ENCODE measurements at places on chromosomes 3 and 15.

GRCh38 chr3:72993391-72993790 is 3.2 kb upstream of the PPP4R2 start:
- DNase-seq, result no peak

DNA sequence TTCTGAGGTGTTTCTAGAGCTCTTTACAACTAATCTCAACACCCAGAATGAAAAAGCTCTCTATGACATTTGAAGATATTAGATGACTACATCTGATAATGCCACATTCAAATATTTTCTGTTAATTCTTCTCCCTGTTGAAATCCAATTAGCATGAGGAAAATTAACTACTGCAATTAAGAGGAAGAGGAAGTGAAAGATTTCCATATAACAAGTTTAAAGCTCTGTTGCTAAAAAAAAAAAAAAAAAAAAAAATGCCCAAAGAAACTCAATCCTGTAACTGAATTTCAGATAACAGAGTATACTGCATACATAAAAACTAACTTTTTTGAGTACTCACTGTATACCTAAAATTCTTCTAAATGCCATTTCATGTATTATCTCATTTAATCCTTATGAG is 109.8 kb downstream of the TNIK start:
- no peak for DNase-seq

DNA sequence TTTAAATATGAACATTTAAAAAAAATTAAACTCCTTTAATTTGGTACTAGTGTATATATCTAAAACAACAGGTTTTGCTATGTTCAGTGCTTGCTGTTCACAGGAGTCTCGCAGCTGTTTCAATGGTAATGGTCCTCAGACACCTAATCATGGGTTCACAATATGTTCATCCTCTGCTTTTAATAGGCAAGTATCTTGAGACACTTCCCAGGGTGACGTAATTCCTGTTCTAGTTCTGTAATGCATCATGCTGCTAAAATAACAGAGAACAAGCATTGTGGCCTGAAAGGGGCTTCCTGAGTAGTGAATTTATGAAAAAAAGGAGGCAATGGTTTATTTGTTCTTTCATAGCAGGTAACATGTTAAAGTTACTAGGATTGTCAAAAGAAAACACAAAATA is 625.2 kb upstream of the GBE1 start:
- DNase-seq, result no peak

DNA sequence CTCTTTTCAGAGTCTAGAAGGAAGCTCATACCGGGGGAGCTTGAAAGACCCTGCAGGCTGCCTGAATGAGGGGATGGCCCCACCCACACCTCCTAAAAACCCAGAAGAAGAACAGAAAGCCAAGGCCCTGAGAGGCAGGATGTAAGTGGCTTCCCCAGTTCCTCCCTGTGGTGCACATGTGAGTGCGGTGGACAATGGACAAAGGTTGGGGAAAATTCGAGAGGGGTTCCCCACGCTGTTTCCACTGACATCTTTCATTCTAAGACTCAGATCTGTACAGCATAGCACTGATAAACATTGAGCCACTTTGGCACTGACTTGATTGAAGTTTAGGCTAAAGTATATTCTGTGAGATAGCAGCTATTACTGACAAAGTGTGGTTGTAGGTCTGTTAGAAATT is 79.5 kb upstream of the UMPS start:
- no peak for DNase-seq

- DNase-seq, result no peak
Observed at GRCh38 chr3:33144433-33144832, 30.6 kb downstream of the CRTAP start.

GRCh38 chr3:133949438-133949837 is 53.8 kb upstream of the RAB6B start:
- no peak for DNase-seq

DNA sequence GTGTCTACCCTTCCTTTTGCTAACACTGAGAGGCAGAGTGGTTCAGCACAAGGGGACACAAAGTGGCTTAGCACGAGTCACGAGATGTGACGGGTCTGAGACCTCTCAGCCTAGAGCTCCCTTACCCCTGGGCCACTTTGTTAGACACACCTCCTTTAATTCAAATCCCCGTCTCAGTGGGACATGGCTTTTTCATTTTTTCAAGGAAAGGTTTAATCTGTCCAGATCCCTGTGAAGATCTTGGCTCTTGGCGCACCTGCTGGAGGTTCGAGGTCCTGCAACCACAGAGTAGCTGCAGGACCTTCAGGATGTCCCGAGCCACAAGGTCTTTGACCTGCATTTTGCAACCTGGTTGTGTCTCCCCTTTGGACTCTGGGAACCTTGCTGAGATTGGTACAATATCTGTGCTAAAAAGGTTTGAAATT is 52.0 kb downstream of the LPP start:
- no peak for DNase-seq

DNA sequence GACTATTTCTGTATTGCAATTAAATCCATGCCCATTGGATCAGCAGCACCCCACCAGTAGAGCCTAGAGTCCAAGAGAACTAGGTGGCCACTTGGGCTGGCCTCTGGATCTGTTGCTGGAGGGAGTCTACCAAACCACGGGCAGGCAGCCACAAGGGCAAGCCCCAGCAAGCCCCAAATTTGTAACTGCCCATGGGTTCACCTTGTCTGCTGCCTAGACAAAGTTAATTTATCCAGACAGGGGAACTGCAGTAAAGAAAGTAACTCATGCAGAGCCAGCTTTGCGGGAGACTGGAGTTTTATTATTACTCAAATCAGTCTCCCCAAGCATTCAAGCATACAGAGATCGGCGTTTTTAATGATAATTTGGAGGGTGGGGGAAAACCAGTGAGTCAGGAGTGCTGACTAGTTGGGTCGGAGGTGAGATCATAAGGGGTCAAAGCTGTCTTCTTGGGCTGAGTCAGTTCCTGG is 74.0 kb upstream of the TERB2 start:
- DNase-seq, result no peak

DNA sequence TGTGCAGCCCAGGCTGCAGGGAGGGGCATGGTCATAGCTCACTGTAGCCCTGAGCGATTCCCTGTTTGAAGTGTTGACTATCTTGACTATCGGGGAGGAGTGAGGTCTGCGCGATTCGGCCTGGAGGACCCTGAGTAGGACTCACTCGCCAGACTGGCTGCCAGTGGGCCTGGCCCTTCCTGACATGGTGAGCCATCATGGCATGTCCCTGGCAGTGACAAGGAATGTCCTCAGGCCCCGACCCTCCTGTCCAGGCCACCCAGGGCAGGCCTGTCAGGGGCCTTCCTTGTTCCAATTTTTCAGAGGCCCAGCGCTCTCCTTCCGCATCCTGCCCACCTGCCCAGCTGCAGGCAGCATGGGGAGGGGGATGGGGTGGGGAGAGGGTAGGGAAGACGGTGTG is 5.2 kb upstream of the OCA2 start:
- DNase-seq, result no peak

DNA sequence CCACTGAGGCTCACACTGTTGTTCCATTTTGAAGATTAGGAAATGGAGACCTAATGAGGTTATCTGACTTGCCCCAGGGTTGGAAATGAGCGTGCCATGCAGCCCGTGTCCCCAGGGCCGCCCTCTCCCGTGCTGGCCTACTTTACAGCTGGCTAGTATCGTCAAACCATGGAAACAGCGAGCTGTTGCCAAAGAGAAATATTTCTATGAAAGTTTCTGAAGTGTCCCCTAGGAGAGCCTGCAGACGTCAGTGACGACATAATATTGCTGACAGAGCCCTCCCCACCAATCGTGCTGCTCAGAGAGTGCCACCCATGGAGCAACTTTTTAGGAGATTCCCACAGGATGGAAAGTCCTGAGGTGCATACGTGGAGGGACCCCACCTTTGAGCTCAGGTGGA is 11.2 kb upstream of the FAM174B start:
- DNase-seq, result no peak

GRCh38 chr3:100080573-100080972 is 33.7 kb downstream of the FILIP1L start:
- DNase-seq, result no peak

- no peak for DNase-seq
Observed at GRCh38 chr15:45799508-45799907, 164.7 kb downstream of the SQOR start.

GRCh38 chr3:46278816-46279672 is 36.8 kb downstream of the CCR3 start:
- no peak for DNase-seq

GRCh38 chr3:83076041-83076440 is 1314.6 kb upstream of the GBE1 start:
- DNase-seq, result no peak

DNA sequence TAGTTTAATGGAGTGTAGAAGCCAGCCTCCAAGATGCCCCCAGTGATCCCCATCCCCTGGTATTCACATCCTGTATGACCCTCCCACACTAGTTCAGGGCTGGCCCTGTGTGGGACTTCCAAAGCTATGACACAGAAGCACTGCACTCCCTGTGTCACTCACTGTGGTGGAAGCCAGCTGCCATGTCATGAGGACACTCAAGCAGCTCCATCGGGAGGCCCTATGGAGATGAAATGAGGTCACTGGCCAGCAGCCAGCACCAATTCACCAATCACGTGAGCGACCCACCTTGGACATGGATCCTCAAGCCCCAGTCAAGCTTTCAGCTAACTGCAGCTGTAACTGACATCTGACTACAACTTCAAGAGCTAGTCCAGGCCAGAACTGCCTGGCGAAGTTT is 3.9 kb upstream of the ACAN start:
- DNase-seq, result no peak

- no peak for DNase-seq
Observed at GRCh38 chr3:182258538-182259177, 534.6 kb upstream of the ATP11B start.

DNA sequence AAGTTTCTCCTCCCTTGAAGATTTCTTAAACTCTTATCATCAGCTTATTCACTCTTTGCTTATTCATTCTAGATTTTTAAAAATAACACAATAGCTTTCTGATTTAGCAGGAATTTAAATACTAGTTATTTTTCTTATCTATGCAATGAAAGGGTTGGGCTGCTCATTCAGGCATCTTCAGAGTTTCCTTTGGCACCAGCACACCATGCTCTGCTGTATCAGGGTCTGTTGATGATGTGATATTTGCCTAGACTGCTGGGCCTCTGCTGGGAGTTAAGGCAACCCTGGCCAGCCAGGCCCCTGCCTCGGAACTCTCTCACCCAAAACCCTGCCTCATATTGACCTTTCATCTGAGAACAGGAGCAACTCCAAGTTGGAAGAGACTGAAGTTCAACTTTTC is 35.0 kb downstream of the DRD3 start:
- no peak for DNase-seq

GRCh38 chr15:43406189-43406588 is 35.3 kb downstream of the TUBGCP4 start:
- DNase-seq, result no peak

DNA sequence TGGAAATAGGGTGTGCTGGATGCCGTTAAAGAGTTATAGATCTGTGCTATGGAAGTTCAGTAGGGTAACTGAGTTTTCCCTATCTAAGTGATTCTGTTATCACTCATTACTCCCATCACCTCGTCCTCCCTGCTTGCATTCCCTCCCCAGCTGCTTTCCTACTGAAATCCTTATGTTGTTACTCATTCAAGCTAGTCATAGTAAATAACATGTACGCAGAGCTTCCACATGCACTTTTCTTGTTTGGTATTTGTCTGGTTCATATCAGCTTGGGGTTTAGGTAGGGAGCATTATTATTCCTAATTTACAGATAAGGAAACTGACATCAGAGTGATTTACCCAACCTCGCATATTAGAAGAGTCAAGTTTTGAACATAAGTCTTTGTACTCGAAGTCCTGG is 135.1 kb downstream of the HCN4 start:
- no peak for DNase-seq

DNA sequence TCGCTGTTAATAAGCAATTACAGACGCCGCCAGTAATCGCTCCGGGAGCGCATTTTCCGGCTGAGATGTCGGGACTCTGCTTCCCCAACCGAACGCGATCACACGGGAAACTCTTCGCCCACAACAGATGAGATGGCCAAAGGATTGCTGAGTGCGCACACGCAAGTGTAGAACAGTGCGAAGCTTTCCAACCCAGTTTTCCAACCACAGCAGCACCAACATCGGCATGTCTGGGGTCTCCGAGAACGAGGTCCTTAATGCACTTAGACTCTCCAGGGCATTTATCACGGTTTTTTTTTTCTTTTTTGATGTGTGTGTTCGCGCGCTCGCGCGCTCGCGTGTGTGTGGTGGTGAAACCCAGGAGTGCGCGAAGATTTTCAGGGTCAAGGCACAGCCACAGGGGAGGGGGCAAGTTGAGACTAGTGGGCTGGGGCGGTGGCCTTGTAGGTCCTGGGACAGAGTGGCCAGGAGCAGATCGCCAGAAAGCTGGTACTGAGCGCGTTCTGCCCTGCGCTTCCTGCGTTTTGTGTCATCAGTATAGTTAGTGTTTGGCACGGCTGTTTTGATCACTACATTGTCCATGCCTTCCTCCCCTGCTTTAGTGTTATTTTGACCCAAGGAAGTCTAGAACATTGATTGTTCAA is 1.8 kb upstream of the EOMES start:
- DNase-seq, result no peak

DNA sequence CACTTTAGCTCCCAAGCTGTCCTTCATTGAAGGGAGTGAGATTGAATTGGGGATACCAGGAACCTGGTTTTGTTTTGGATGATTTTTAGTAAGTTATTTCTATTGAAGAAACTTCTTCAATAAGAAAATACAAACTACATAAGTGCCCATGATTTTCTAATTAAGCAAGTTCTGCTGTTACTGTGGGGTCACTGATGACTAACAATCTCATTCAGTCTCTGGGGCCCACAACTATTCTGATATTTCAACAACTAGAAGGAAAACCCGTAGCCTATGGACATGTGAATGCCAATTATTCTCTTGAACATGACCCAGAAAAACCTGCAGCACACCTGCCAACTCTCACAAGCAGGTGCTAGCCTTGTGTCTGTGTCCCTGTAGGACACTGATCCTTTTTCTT is 184.6 kb downstream of the DCLK3 start:
- no peak for DNase-seq

DNA sequence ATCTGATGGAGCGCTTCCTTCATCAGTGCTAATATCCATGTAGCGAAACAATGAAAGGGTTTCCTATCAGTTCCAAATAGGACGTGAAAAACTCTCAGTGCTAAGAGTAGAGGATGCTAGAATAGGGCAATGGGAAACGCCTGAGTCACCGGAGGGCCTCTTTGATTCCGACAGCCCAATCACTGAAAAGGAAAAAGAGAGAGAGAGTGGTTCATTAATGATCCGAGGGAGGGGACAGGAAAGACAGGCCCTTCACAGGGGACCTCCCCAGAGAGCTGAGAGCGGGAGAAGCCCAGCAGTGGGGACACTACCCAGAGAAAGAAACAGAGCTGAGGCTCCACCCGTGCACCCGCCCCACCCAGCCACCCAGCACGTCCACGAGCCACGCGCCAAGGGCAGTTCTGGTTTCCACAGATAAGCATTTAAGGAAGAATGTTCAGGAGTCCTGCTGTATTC is 76.9 kb downstream of the RPN1 start:
- DNase-seq, result no peak

- DNase-seq, result no peak
Observed at GRCh38 chr3:65878831-65879230, 159.9 kb downstream of the MAGI1 start.

DNA sequence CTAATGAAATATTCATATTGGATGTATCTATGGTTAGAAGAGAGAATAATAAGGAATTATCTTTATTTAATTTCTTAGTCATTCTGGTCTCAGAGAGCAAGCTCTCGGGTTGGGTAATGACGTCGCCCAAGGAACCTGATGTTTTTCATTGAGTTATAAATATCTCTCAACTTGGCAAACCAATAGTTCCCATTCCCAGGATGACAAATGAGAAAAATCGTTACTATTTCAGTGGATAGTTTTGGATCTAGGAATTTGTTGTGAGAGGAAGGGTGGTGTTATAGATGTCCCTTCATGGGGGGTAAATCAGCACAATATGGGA is 162.9 kb upstream of the NR2E3 start:
- no peak for DNase-seq
